ENCODE measurements at places on chromosomes 16 and 17. TPM values are rescaled to one million over a fixed set of nuclear protein-coding genes. Genes with fewer than 3 reads are reported as not detected.

The PIRT gene
- not detected for total RNA-seq

The KREMEN2 gene
- not detected for total RNA-seq

The RGS11 gene
- total RNA-seq = 0.70 TPM

The PLEKHH3 gene
- total RNA-seq = 27.6 TPM

GRCh38 chr16:10561425-10561824 is 19.0 kb downstream of the EMP2 start:
- no peak for DNase-seq

DNA sequence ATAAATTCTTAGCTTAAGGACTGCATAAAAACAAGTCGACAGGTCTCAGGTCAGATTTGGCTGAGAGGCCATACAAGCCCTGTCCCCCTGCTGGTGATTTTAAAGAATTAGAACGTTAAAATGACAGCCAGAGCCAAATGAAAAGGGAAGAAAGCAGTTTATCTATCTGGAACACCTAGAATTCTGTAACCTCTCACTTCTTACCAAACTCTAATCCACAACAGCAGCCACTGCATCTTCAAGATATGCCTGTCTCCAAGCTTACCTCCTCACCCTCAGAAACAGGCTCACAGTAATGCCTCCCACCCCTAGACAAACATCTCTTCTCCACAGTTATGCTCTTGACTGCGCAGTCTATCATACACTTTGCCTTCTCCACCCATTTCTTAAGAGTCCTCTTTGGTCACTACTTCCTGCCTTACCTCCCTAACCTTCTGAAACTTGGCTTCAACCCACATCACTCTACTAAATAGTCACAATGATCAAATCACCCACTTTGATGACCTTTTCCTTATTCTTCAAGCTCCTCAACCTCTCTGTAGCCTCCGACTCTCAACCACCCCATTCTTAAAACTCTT is 14.2 kb downstream of the ANKFY1 start:
- DNase-seq = no peak

- no peak for DNase-seq
Observed at GRCh38 chr17:33012522-33013033, 20.9 kb downstream of the SPACA3 start.

The UBFD1 gene
- 32.9 TPM for total RNA-seq
